Activated CD4-positive, alpha-beta T cell treated with anti-CD3 and anti-CD28 coated beads, Interleukin-2, Interleukin-6, amounts not matched to agents 100 ng/mL and 50 ng/mL, durations not matched to agents 16 hours and 8 hours (primary cell): ENCODE measurements at places on chromosomes 6 and 20.
A peak's percentile ranks its signal among the peaks of the same experiment; 100 is the strongest.

- no peak for DNase-seq
Measured at GRCh38 chr20:47124181-47124717, 229.6 kb downstream of the EYA2 start.

DNA sequence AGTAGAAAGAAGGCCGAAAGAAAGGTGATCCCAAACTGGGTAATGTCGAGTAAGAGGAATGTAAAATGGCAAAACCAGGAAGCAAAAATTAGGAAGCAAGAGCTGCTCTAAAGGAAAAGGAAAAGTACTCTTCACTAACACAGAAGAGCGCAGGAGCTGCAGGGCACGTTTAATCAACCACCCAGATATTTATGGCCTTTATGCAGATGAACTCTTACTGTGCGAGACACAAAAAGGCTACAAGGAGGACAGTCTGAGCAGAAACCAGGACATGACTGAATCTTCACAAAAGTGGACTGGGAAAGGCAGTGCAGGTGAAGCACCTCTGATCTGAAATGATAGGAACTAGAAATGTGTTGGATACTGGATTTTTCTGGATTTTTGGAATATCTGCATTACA, 15.2 kb upstream of the PRR18 start:
- DNase-seq = no peak

DNA sequence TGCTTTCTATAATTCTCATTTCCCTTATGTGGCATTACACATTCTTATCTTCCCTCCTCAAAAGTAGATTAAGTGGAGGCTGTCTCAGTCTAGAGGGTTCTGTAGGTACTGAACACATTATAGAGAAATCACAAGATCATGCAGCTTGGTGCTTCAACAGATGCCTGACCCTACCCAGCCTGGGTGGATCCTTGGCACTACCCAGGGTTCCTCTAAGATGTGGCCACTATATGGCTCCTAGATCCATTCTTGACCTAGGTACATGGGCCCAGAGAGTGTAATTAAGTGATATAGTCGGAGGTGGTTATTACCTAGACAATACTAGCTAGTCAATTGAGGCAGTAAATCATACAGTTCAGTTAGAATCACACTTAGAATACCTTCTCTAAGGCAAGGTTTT, 213.9 kb downstream of the AKAP7 start:
- no peak for DNase-seq

GRCh38 chr6:81822568-81822967, 70.1 kb upstream of the TENT5A start:
- no peak for DNase-seq

GRCh38 chr20:38164624-38165088, 414 bp downstream of the TGM2 start:
- no peak for DNase-seq

DNA sequence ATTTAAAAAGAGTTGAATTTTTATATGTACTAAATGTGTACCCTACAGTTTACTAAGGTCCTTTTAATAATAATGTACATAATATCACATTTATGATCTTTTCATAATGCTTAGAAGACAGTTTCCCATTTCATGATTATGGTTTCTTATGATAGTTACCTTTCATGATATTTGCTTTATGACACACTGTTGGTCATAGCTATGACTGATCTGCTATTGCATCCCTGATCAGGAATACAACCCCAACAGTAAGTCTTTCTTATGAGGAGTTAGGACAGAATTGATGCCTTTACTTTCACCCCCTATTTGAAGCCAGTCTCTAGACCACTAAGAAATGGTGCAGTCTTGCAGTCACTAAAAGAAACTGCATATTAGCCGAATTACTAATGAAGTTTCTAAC, 31.0 kb downstream of the LCA5 start:
- DNase-seq = no peak

GRCh38 chr6:135412761-135413160, 84.8 kb downstream of the AHI1 start:
- no peak for DNase-seq

GRCh38 chr6:96743496-96743895, 93.8 kb downstream of the GPR63 start:
- no peak for DNase-seq

GRCh38 chr6:89597988-89598387, 40.6 kb downstream of the LYRM2 start:
- peak; percentile 6 for DNase-seq

- no peak for DNase-seq
Measured at GRCh38 chr20:4252005-4252404, 236.6 kb upstream of the RNF24 start.

DNA sequence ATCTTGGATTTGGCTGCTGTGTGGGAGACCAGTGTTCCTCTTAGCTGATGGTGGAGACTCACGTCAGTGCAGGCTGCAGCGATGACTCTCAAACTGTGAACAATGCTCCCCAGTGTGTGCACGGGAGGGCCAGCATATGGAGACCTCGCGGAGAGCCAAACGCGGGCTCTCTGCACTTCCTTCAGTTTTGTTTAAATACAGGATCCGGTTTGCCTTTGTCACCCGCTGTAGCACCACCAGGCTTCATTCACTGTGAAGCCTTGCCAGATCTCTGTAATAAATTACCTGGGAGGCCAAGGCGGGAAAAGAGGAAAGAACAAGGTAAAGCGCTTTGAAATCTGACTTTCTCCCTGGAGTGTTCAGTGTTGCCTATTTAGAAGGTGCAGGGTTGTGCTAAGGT, 30.7 kb upstream of the TMEM14A start:
- DNase-seq = no peak

DNA sequence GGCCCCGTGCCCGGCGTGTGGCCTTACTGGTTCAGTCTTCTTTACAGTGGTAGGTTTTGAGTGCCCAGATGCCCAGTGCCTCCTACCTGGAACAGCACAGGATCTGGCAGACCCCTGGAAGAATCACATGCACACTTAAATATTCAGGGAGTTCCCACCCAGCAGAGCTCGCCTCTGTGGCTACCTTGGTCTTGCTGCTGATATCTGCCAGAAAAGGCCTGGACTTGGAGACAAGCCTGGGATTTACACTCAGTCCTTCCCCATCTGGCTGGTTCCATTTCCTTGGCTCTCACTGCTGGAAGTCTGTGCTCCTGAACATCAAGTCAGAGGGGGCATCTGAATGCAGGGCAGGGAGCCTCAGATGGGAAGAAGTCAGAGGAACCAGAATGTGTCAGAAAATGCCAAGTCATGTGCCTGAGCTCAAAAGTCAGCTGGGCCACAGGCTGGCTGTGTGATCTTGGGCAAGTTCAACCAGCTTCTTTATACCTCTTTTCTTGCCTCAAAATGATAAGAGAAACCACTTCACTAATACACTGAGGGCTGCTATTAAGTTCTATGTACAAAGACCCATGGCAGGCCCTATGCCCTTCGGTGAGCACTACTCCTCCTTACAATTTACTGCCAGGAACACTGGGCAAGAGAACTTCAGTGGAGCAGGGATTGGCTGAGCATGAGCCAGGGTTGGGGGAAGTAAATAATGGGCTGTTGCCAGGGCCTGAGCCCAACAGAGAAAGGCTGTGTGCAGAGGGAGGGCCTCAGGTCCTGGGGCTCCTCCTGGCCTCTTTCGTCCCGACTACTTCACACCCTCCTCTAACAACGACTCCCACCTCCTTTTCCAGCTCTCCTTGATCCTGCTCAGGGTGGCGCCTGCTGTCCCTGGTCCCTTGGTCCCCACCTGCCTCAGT, 158.1 kb upstream of the PROKR2 start:
- DNase-seq = no peak

GRCh38 chr6:107237992-107238660, 122.8 kb upstream of the BEND3 start:
- no peak for DNase-seq

DNA sequence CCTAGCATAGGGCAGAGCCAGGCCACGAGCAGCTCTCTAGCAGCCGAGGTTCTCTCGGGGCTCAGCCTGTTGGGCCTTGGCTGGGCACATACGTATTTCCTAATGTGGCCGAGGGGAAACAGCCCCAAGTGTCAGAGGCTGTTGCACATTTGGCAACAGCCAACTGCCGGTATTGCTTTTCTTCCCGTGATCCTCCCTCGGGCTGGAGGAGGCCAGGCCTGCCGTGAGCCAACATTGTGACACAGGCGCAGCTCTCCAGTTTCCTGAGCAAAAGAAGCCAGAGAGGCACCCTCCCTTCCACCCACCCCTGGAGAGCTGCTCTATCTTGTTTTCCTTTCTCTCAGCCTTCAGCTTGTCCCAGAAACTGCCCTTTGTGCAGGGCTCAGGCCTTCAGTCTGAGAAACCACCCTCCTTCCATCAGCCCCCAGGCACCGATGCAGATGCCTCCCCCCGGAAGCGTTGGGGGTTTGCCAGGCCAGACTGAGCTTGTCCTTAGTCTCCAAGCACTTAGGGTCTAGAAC, 5.1 kb upstream of the BPI start:
- no peak for DNase-seq
